Activated naive CD8-positive, alpha-beta T cell treated with anti-CD3 and anti-CD28 coated beads, Interleukin-2, amount 10 ng/mL, durations not matched to agents 7 days and 5 days (primary cell): ENCODE measurements at places on chromosomes 7 and 10. TPM values are rescaled to one million over a fixed set of nuclear protein-coding genes. Genes with fewer than 3 reads are reported as not detected.

Gene AASS
- total RNA-seq = 2.1 TPM

DNA sequence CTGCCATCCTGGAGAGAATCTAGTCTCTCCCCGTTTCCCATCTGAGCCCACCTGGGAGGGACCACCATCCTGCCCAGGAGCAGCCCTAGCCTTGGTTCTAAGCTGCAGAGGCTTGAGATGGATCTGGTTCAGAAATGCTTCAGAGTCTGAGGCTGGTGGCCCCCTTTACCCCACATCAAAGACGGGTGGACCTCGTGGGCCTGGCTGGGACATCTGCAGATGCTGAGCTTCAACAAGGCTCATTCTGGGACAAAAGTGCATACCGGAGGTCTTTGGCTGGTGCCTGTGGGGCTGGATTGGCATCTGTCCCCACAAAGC, 4.9 kb upstream of the IRF5 start:
- no peak for DNase-seq

DNA sequence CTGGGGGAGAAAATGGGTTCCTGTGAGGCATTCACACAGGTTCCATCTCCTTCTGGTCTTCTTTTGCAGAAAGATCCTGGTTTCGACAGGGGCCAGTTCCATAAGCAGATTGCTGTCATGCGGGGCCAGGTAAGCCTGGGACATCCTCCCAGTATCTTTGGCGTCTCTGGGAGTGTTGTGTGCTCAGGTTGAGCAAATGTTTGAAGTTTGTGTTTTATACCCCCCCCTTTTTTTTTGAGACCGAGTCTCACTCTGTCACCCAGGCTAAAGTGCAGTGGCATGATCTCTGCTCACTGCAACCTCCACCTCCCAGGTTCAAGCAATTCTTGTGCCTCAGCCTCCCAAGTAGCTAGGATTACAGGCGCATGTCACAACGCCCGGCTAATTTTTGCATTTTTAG, 20.0 kb downstream of the AVPI1 start:
- no peak for DNase-seq

GRCh38 chr10:119541459-119542356, 811 bp downstream of the RGS10 start:
- peak; percentile 78 for DNase-seq

DNA sequence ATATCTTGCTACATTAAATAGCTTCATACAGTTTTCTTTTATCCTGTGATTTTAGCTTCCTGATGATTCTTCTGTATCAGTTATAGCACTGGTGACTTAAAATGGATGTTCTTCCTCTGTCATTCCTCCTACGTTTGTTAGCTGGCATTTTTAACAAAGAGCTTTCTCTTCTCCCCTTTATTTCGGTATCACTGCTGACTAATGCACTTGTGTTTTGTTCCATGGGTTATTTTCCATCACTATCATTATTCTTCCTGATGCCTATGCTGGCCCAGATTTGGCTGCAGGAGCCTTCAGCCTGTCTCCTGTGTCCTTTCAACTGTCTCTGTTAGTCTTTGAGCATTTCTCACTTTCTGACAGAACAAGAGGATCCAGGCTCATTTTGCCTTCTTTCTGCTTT, 13.1 kb downstream of the BMS1 start:
- no peak for DNase-seq

Gene CELF2
- total RNA-seq = 168 TPM

Gene TRIL
- not detected for total RNA-seq

GRCh38 chr7:36084485-36085091, 68.5 kb upstream of the EEPD1 start:
- no peak for DNase-seq

- no peak for DNase-seq
Measured at GRCh38 chr10:79293841-79294581, 53.3 kb upstream of the PPIF start.

Gene EN2
- not detected for total RNA-seq

- DNase-seq = no peak
Measured at GRCh38 chr10:47295411-47295810, 4.6 kb upstream of the GDF10 start.

DNA sequence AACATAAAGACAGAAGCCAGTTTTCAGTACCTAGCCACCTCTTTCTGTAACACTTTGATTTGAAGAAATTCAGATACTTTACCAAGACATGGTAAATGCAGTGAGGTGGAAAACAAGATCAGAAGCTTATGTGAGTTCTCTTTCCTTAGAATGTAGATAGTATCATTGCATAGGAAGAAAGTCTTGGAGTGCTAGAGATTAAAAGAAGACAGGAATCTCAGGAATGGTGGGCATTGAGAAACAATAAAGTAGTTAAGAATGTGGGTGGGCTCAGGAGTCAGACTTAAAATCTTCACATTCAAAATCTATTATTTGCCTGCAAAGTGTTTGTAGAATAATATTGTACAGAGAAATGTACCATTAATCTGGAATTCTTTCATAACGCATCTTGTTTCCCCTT, 58.9 kb downstream of the POLL start:
- no peak for DNase-seq

DNA sequence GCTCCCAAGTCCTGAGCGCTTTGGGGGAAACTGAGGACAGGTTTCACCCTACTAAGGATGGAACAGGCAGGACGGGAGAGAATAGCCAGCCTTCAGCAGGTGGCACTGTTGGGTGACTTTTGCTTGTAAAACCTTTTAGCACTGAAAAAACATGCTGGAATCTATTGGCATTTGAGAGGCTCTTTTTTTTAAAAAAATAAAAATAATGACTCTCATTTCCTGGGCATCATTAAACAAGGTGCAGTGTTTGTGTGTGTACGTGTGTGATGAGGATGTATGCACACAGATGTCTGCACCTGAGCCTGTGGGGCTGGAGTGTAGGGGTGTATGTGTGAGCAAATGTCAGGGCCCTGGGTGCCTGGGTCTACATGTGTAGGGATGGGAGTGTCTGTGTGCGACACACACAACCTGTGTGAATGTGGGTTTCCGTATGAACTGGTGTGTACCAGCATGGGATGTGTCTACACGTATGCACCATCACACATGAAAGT, 177.9 kb downstream of the RPS24 start:
- DNase-seq = peak; percentile 45

GRCh38 chr7:4681886-4682620, at the start of gene FOXK1:
TSS of gene FOXK1 (plus strand) at chr7:4682295. CDS start at chr7:4682309, 14 bp downstream.
- DNase-seq = peak; percentile 92

Gene SLC26A4
- total RNA-seq = 0.17 TPM

Gene SMURF1
- total RNA-seq = 16.2 TPM

Gene CNNM1
- 0.26 TPM for total RNA-seq

Gene CYP2C8
- total RNA-seq = not detected

- DNase-seq = no peak
Measured at GRCh38 chr10:116103668-116104067, 169.3 kb downstream of the GFRA1 start.

DNA sequence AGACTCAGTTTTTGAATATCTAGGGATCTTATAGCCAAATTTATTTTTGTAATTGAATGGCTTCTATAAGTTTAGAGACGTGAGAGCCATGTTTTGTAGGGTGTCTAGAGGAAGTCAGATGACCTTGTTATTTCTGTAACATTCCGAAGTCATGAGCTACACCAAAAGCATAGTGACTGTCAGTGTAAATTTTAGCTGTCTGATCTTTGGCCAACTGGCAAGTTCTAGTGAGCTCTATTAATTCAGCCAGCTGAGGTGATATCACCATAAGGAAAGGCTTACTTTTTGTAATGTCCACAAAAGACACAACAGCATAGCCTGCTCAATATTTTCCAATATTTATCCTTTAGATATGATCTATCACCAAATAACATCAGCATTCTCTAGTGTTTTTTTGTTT, 9.9 kb upstream of the NT5C3A start:
- DNase-seq = no peak

GRCh38 chr7:15495170-15495569, 66.6 kb downstream of the AGMO start:
- DNase-seq = no peak
